ENCODE measurements at places on chromosomes 2 and 18.

DNA sequence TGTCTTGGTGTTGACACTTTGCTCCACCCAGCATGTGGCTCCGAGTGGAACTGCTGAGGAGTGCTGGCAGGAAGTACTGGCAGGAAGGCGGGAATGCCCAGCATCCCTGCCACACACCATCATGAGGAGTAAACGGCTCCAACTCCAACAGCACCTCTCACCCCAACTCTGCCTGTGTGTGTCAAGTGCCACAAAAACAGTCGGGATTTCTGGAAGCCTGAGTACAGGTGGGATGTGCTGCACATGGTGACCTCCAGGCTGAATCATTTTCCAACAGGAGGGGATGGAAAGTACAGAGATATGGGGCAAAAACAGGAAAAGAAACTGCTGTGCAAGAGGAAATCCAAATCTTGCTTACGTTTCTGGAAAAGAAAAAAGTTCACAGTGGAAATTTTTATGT, 53.6 kb downstream of the PARD6G start:
- DNase-seq = no peak

GRCh38 chr2:145813481-145813880, 1293.6 kb upstream of the ZEB2 start:
- DNase-seq = no peak

- DNase-seq = no peak
These were observed 502.2 kb upstream of the NRXN1 start for GRCh38 chr2:51534166-51534565.

DNA sequence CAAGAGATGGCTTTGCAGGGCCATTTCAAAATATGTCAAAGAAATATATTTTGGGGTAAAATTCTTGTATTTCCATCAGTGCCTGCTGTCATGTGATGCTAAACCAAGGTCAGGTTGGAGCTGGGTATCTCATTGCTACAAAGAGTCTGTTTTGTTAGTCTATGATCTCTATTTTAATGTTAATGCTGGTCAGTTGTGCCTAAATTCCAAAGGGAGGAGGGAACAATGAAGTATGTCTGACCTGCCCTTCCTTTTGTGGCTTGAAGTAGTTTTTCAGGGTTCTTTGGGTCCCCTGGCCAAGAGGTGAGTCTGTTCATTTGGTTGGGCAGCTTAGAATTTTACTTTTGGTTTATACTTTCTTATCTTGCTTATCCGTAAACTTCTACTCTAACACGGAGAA, 61.6 kb upstream of the DYNAP start:
- no peak for DNase-seq

GRCh38 chr2:190005513-190005912, 57.0 kb downstream of the MSTN start:
- DNase-seq = no peak

DNA sequence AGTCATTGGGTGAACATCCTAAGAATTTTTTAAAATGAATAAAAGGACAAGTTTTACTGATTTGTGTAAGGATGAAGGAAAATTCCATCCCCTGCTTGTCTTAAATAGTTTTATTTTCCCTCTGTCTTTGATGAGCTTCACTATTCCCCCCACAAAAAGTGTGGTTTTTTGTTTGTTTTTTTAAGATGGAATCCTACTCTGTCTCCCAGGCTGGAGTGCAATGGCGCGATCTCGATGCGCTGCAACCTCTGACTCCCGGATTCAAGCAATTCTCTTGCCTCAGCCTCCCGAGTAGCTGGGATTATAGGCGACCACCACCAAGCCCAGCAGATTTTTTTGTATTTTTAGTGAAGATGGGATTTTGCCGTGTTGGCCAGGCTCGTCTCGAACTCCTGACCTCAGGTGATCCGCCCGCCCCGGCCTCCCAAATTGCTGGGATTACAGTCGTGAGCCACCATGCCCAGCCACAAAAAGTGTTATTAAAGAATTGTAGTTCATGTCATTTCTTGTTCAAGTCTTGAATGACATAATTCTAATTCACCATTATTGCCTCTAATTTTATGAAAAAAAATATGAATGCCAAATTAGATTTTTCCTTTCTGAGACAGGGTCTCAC, 91.7 kb downstream of the AGPS start:
- DNase-seq = no peak

DNA sequence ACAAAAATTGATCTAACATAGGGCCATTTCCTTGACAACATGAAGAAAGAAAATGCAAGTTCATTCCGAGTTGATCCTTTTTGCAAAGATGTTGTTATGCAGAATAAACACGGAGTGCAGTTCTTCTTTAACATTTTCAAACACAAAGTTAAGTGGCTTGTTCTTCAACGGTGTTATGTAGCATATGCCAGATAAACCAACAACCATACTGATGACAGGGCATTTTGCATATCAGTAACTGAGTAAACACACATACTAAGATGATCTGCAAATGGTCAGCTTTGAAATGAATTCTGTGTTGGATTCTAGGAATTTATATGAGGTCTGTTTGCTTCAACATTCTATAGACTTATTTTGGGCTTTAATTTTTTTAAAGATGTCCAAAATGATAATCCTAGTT, 266.4 kb downstream of the GPD2 start:
- DNase-seq = no peak

- no peak for DNase-seq
These were observed 220.1 kb downstream of the HAUS1 start for GRCh38 chr18:46324087-46324955.

GRCh38 chr18:38932752-38933151, 1367.2 kb upstream of the CELF4 start:
- DNase-seq = no peak

GRCh38 chr2:38035968-38036367, 40.0 kb downstream of the CYP1B1 start:
- DNase-seq = no peak

- DNase-seq = no peak
These were observed 144.5 kb upstream of the MSH6 start for GRCh38 chr2:47638430-47638829.

GRCh38 chr2:72538486-72538885, 287.3 kb downstream of the EXOC6B start:
- DNase-seq = no peak

GRCh38 chr2:10549195-10549594, 101.1 kb upstream of the ODC1 start:
- no peak for DNase-seq

GRCh38 chr2:191115391-191115790, 35.4 kb downstream of the STAT4 start:
- peak; percentile 39 for DNase-seq

Data from activated T-cell treated with anti-CD3 and anti-CD28 coated beads for 48 hours (primary cell).